ENCODE measurements at places on chromosomes 5 and 9. TPM values are rescaled to one million over a fixed set of nuclear protein-coding genes. Genes with fewer than 3 reads are reported as not detected.

Gene PCDH12
- 8.8 TPM for total RNA-seq

Gene CD180
- 0.26 TPM for total RNA-seq

Gene TMC1
- total RNA-seq = not detected

Gene SYNPO
- 369 TPM for total RNA-seq

- DNase-seq = peak; percentile 44
Observed at GRCh38 chr9:105141146-105141975, 103.1 kb upstream of the SLC44A1 start.

Gene ALDH1A1
- total RNA-seq = 32.2 TPM

Gene TAF1L
- total RNA-seq = not detected

- no peak for DNase-seq
Observed at GRCh38 chr5:36334315-36334714, 32.6 kb upstream of the RANBP3L start.

Gene IL4
- not detected for total RNA-seq

Gene INSYN2B
- total RNA-seq = 0.75 TPM
